Right renal pelvis (tissue), 4 donors: ENCODE measurements at places on chromosomes 6 and 20.
A peak's percentile ranks its signal among the peaks of the same experiment; 100 is the strongest.

- DNase-seq, result no peak
Observed at GRCh38 chr6:130725551-130725950, 101.7 kb upstream of the SMLR1 start.

- DNase-seq, result no peak
Observed at GRCh38 chr6:146865756-146866379, 267.1 kb downstream of the ADGB start.

- DNase-seq, result no peak
Observed at GRCh38 chr6:148989585-148989984, 242.8 kb downstream of the UST start.

DNA sequence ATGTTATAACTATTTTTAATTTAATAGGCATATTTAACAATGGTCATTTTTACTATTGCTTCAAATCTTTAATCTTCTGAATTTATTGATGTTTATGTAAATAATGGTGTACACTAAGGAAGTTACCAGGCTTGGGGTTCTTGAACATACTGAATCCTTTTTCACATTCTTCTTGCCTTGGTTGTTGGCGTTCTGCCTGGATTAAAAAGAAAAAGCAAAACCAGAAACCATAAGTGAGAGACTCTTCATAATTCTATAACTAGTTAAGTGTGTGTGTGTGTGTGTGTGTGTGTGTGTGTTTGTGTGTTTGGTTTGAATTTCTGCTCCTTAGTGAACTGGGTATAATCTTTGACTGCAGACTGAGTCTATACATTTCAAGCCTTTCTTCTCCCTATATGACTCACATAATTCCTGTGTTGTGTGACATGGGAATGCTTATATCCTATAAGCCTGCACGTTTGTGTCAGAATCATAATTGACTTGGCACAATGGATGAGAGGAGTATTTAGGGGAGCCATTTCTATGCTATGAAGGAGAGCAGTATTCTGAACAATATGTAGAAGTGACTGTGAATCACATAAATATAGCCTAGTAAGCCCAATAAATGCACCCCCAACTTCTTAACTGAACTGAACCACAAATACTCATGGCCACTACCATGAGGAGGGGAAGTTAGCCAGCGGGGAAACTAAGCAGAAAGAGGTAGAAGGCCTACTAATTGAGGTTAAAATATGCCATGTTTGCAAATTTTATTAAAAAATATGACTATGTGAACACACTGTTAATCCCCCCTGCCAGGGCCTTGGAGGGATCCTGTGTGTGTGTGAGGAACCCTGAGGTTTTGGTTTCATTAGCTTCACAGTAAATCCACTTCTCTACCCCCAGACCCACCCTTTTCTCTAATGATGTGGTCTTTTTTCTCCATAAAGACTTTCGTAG lies 425.5 kb downstream of the BCKDHB start:
- DNase-seq, result no peak

GRCh38 chr20:14622796-14623195 lies 285.4 kb upstream of the FLRT3 start:
- DNase-seq, result no peak

GRCh38 chr6:157244780-157245179 lies 78.5 kb downstream of the TMEM242 start:
- no peak for DNase-seq

GRCh38 chr6:101125380-101125971 lies 244.3 kb upstream of the ASCC3 start:
- DNase-seq, result no peak

- no peak for DNase-seq
Observed at GRCh38 chr6:101758368-101758767, 364.9 kb downstream of the GRIK2 start.

DNA sequence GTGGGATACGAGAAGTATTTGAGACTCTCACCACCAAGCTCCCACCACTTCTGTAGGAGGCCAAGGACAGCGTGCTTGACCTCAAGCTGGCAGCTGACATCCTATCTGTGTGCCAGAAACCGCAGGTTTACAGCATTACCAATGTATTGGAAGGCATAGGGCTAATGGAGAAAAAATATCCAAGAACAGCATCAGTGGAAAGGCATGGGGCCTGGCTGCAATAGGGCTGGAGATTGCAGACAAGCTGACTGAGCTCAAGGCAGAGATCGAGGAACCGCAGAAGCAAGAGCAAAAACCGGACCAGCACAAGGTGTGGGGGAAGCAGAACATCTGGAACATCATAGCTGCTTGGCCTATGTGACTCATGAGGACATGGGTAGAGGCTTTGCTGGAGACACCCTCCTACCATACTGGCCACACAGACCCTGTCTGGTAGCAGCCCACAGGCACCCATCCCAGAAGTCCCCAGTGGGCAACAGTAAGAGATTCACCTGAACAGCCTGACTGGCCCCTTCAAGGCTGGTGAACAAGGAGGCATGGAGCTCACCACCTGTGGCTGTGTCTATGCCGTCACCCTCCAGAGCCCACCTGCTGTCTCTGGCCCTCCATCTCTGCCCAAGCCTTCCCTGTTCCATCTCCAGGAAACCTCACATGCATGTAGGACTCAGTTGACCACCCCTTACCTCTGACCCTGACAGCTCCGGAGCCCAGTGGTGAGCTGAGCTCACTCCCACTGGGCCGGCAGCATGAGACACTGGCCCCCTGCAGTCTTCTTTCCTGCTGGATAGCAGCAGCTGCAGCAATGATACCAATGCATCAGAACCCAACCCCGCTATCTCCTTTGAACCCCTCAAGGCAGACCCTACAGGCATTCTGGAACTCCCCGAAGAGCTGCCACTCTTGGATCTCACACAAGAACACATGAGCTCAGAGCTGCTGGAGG lies 171.1 kb downstream of the KIF6 start:
- no peak for DNase-seq

GRCh38 chr6:138001750-138002349 lies 105.4 kb downstream of the PERP start:
- DNase-seq, result peak; percentile 42

- DNase-seq, result no peak
Observed at GRCh38 chr6:85496009-85496579, 46.2 kb downstream of the NT5E start.

GRCh38 chr20:58076405-58076804 lies 152.0 kb downstream of the ANKRD60 start:
- no peak for DNase-seq

- DNase-seq, result no peak
Observed at GRCh38 chr6:116667623-116668022, 943 bp downstream of the ZUP1 start.

- no peak for DNase-seq
Observed at GRCh38 chr6:26441977-26442376, 1.7 kb downstream of the BTN3A3 start.

DNA sequence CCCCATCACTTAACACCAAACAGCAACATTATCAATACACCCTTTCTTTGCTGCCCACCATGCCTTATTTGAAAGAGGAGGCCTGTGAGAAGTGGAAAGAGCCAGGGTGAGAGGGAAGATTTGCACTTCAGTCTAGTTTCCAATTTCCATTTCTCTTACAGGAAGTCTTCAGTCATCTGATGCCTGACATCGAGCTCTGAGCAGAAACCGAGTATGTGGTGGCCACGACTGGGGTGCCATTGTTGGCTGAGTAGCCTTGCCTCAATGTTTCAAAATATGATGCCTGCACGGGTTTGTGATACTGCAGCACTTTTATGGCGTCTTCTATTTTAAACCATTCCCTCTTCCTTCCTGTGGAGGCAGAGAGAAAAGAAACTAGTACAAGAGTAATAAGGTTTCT lies 39.8 kb upstream of the SMIM29 start:
- no peak for DNase-seq

DNA sequence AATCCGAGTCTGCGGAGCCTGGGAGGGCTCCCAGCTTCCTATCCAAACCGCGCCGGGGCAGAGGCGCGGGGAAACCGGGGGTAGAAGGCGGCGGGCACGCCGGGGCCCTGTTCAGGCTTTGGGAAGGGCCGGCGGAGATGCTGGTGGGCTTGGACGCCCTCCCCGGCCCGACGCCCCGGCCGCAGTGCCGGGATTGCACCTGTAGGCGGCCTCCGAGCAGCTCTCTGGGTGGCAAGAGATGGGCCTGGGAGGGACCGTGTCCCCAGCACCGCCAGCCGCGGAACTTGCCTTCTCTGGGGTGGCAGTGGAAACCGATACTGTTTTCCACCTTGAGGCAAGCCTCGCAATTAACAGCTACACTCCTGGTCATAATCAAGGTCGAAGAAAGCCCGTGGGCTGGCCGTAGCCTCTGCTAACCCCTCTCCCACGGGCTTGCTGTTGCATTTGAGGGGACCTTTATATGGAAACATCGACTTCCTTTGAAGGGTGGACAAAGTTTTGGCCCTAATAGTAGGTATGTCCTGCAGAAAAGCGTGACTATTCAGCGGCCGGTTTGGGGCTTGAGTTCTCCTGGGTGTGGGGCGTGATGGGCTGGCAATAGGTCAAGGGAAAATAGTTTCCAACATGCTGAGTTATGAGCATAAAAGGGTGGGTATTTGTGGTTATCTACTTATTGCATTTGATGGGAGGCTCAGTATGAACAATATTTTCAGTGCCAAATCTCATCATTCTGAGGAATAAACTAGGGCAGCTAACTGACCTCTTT lies 1.1 kb upstream of the JAG1 start:
- DNase-seq, result no peak

DNA sequence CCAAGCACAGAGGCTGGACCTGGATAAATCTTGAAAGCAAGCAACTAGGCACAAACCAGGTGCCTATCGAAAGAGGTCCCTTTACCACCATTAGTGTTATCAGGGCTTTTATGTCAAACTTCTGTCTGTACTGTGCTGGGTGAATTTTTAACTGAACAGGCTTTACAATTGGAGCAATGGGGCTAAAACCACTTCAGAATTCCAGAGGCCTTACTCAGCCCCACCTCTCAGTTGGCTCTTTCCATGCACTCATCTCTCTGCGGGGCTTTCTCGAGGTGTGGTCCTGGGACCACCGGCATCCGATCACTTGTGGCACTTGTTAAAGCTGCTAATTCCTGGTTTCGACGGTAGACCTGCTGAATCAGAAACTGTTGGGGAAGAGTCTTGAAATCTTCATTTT lies 232.5 kb downstream of the SOX4 start:
- DNase-seq, result no peak

GRCh38 chr20:7346562-7346961 lies 579.1 kb downstream of the BMP2 start:
- DNase-seq, result no peak

- no peak for DNase-seq
Observed at GRCh38 chr6:57302477-57302876, 15.0 kb upstream of the PRIM2 start.

GRCh38 chr20:34190679-34191090 lies 50.5 kb upstream of the ASIP start:
- peak; percentile 65 for DNase-seq

DNA sequence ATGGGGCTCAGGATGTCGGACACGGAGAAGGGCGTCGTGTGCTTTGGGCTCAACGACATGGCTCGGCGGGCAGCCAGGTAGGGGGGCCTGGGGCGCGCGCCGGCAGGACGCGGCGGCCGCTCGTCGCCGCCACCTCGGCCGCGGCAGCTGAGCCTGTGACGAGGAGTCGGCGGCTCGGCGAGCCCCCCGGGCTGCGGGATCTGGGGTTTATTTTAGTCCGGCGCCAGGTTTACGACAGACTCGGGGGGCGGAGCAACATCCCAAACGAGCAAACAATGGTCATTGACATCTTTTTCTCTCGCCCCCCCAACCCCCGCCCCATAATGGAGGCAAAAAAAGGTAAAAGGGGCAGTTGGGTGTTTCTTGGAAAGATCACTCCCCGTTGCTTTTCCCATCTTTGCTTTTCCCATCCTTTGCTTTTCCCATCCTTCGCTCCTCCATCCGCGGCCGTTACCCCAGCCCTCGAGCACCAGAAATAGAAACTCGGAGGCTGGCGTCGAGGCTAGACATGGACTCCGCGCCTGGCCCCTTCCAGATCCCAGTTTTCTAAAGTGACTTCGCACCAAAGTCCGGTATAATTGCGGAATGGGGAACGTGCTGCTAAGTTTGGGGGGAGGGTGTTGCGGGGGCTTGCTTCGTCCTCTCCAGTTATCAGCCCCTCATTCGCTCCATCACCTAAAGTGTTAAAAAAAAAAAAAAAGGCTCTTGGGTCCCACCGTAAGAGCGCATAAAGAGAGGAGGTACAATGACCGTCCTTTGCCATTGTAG lies at the start of gene NKX2-4:
NKX2-4 (minus strand) TSS at position 186 of the 768 bp plus-strand sequence; CDS start at position 59, 127 bp downstream.
- no peak for DNase-seq

DNA sequence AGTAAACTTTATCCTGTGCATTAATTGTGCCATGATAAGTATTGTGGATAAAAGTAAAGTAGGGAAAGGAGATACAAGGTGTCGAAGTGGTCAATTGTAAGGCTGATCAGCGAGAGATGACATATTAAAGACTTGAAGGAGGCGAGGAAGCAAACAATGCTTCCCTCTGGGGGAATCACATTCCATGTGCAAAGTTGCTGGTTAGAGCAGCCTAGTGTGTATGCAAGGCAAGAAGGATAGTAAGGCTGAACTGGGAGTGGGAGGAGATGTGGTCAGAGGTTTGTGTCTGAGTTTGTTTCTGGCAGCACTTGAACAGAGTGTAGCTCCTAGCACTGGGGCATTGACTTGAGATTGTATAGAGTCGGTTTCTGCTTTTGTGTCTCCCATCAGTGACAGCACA lies 122.9 kb downstream of the SLC35F1 start:
- no peak for DNase-seq
